Panc1 (cell line): ENCODE measurements at places on chromosomes 2 and 18.

GRCh38 chr2:56770490-56770889 is 586.7 kb downstream of the CCDC85A start:
- DNase-seq = no peak

GRCh38 chr2:96801786-96802595 is 14.1 kb upstream of the CNNM3 start:
- DNase-seq = no peak

- DNase-seq = no peak
Measured at GRCh38 chr2:78541451-78542267, 483.8 kb upstream of the REG3G start.

GRCh38 chr2:145650226-145650625 is 1130.3 kb upstream of the ZEB2 start:
- no peak for DNase-seq

DNA sequence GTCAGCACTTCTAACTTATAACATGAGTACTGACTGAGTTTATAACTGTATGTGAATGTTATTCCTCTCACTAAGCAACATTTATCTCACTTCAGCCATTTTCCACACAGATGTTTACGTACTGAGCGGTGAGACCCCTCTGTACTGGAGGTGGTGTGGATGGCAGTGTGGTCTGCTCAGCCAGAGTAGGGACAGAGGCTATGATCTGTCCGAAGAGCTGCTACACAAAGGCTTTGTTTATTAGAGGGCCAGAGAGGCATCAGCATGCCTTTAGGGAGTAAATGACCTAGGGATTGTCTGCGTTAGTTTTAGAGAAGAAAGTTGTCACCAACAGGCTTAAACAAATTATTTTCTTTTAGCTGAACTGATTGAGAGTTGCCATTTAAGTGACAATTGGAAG is 23.2 kb upstream of the TACR1 start:
- no peak for DNase-seq

DNA sequence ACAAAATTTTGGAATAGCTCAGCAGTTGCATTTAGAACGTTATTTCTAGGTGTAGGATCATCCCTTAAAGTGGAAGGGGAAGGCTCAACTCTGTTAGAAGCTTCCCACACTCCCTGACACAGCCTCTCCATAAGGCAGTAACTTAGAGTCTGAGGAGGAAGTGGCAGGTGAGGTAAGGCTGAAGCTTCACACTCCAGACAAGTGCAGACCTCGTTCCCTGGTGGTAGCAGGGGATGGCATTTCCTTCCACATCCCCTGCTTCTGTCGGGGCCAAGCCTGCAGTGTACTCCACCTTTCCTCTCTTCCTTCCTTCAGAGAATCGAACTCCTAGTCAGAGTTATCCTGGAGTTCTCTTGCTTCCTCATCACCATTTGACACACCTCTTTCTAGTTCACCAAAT is 224.7 kb downstream of the CYRIA start:
- DNase-seq = no peak

DNA sequence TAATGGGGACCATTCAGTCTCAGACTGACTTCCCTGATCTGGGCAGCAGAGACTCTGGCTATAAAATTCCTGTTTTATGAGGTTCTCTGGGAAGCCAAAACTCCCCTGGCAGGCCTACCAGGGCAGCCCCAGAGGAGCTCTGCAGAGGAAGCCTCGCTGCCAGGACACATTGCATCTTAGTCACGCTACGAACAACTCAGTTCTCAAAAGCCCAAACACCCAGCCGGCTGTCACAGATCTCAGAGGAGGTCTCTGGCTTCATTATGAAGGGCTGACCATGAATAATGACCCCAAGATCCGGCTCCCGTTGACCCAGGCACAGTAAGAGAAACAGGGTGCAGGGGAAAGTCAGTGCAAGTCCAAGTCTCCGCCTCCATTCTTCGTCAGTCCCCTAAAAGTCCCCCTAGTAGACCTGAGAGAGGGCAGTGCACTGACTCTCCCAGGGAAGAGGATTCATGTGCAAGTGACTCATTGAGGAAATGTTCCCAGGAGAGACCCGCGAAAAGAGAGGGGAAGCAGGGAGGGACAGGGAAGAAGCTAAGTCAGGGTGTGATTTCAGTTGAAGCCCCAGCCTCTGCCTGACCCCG is 212.3 kb downstream of the CYP26B1 start:
- no peak for DNase-seq
